ENCODE measurements at places on chromosomes 7 and 10. TPM values are rescaled to one million over a fixed set of nuclear protein-coding genes. Genes with fewer than 3 reads are reported as not detected.

PRKG1 gene
- polyA plus RNA-seq: not detected

PNLIPRP2 gene
- not detected for polyA plus RNA-seq

ACSM6 gene
- polyA plus RNA-seq: not detected

GIMAP2 gene
- polyA plus RNA-seq: 45.6 TPM

DNA sequence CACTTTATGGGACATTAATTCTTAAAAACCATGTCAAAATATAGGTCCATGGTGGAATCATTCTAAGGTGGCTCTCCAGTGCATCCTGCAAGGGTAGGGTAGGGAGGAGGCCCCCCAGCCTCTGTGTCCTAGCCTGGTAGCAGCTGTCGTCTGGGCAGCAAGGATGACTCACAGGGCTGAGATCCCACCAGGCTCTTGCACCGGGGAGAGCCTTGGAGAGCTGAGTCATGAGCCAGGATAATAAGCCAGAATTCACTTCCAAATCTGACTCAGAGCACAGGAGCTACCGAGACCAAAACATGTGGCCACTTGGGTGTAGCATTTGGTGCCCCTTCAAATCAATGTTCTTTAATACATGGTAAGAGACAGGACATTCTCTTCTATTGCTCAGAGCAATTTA is 298.5 kb downstream of the NEBL start:
- no peaks in the 10 kb centered on the region for H3K4me1 ChIP-seq
- no peak overlapping the region for H3K4me3 ChIP-seq
- DNase-seq: peak; percentile 11
- H3K27ac ChIP-seq: no peak overlapping the region

- H3K27me3 ChIP-seq: no peaks in the 10 kb centered on the region
- no peak overlapping the region for H3K27ac ChIP-seq
- H3K4me3 ChIP-seq: no peak overlapping the region
Measured at GRCh38 chr10:24355056-24355688, 146.2 kb downstream of the KIAA1217 start.

DNA sequence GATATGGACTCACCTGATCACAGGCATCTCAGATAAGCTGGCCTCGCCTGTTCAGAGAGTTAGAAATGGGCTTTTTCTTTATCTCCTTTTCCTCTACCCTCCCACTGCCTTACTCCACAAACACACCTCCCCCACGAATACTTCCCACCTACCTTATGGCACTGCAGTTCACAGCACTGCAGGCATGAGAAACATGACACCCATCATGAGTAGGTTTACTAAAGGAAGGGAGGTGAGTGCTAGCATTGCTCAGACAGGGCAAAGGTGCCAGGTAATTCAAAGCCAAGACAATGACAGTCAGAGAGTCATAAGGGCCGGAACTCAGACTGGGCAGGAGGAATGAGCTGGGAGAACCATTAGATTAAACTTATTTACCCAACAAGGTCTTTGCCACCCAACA is 220.6 kb downstream of the FAM107B start:
- no peaks in the 10 kb centered on the region for H3K27me3 ChIP-seq
- H3K4me3 ChIP-seq: no peak overlapping the region
- DNase-seq: no peak
- peaks cover 8% of the 10 kb centered on the region for H3K36me3 ChIP-seq
- peak overlapping the region; percentile 82 for H3K27ac ChIP-seq

All from CD14-positive monocyte (primary cell).